ENCODE measurements at places on chromosomes 4 and X.

DNA sequence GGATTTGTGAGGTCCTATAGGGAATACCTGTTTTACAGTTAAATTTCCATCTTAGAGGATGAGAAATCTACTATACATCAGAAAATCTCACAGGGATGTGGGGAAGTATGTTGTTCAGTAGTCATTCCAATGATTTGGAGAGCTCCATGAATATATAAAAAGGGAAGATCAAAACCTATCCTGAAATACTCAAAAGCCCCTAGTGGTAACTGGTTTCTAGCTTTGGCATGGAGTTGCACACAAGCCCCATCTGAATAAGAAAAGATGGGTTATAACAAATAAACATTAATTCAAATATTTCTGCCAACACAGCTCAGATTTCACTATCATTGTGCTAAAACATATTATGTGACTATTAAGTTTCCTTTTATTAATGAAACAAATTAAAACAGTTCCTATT lies 101.6 kb downstream of the FBXO8 start:
- DNase-seq, result no peak

DNA sequence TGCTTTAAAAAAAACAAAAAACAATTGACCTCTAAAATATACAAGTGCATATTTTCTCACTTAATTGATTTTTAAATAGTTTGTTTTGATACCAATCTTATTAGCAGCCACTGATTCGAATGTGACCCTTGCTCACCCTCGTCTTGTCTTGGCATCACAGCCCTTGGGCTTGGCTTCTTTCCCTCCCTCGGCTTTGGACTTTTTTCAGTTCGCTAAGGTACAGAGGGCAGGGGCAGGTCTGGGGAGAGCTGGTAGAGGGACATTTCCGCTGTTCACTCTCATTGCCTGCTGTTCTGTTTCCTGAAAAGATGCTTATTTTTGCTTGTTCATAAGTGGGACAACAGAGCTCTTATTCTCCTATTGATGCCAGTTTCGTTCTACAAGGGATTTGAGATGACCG lies 88.5 kb upstream of the RPS6KA3 start:
- DNase-seq, result no peak

DNA sequence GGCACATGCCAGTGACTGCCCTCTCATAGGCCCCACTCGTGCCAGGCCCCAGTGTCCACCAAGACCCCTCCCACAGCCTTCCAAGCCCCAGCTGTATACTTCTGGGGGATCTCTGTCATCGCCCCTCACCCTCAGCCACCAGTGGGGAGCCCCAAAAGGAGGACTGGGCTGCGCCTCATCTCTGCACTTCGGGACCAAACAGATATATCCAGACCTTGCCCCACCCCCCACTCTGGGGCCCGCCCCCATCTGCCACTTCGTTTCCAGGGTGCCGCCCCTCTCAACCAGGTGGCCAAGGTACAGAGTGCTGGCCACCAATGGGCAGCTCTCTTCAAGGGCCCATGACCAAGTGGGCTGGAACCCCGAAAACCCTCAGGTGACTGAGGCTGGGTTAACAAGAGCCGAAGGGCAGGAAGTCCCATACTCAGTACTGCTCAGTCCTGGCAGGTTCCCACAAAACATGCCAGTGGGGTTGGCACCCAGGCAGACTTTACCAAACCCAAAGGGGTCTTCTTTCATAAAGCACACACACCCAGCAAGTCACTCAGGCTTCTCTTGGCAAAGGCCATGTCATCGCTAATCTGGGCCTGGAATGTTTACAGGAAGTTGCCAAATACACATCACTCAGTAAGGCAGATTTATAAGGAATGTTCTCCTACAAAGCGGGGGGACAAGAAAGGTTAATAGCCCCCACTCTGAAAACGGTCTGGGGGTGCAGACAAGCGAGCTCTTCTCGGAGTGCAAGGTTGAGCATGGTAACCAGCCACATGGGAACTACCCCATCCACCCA lies 4.4 kb downstream of the ZFYVE28 start:
- DNase-seq, result no peak

GRCh38 chr4:72987741-72988729 lies 81.5 kb downstream of the COX18 start:
- no peak for DNase-seq

DNA sequence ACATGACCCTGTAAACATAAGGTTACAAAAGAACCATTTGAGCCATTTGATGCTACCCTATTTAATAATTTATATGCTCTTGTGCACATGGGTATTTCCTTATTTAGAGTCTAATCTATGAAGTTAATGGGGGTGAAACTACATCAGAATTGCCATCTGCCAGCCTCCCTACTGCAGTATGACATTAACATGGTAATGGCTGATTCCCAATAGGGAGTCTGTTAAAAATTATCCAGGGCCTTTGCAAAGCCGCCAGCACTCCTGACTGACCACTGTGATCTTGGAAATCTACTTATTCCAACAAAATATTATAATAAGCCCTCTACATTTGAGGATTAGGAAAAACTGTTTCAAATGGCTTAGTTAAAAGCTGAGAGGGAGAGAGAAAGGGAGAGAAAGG lies 153.7 kb downstream of the CLCN4 start:
- no peak for DNase-seq

DNA sequence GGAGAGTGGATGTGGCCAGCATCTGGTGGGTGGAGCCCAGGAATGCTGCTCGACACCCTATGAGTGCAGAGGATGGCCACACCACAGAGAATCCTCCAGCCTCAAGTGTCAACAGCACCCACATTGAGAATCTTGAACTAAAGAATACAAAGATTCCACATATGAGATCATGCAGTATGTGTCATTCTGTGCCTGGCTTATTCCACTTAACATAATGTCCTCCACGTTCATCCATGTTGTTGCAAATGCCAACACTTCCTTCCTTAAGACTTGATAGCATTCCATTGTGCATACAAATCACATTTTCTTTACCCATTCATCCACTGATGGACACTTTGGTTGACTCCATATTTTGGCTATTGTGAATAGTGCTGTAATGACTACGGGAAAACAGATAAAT lies 145.8 kb downstream of the PRKX start:
- DNase-seq, result no peak

GRCh38 chrX:97984641-97985040 lies 1100.9 kb downstream of the RPA4 start:
- DNase-seq, result no peak

DNA sequence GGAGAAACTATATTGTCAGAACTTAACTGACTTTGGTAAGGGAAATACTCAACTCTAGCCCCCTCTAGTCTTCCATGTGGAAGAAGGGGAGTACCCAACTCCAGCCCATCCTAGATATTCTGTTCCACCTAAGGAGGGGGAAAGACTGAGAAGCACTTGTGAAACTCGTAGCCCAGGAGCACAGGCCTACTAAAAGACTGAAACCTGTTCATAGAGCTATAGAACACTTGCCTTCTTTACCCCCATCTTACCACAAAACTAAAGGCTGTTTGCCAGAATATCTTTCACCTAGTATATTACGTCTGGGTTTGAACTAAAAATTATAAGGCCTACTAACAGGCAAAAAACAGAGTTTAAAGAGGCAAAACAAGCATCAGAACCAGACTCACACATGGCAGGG lies 15.5 kb downstream of the CLDN22 start:
- no peak for DNase-seq

DNA sequence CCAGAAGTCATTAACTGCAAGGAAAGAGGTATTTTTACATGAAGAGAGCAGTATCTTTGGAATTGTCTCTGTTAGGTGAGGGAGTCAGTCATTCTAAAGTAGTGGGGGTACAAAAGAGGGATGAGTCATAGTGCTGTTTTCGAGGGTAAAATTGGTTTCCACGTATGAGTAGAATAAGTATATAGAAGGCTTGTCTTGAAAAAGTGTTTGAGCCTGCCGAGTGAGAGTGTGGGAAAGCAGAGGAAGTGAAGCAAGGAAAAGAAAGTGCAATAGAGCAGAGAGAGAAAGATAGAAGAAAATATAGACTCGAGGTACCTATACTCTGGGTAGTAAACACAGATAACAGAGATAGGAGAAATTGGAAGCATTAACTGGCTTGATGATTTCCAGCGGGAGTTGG lies 696.4 kb downstream of the DMD start:
- no peak for DNase-seq

- no peak for DNase-seq
Measured at GRCh38 chr4:112511093-112511802, 4.7 kb downstream of the NEUROG2 start.

All from CD4-positive, alpha-beta T cell treated with Interleukin-15 for 4 hours (primary cell).